ENCODE measurements at places on chromosomes 4 and X. TPM values are rescaled to one million over a fixed set of nuclear protein-coding genes. Genes with fewer than 3 reads are reported as not detected.

The XG gene
- not detected for total RNA-seq

The MXD4 gene
- total RNA-seq, result 13.7 TPM

The VEGFC gene
- not detected for total RNA-seq

The APBB2 gene
- 13.6 TPM for total RNA-seq

The FGF13 gene
- not detected for total RNA-seq

GRCh38 chr4:152360045-152360410, 175.9 kb downstream of the FBXW7 start:
- H3K36me3 ChIP-seq, result peaks cover 5% of the 10 kb centered on the region
- no peak overlapping the region for H3K4me3 ChIP-seq
- no peaks in the 10 kb centered on the region for H3K27me3 ChIP-seq
- DNase-seq, result no peak
